ENCODE measurements at places on chromosomes 2 and 18.

- no peak for DNase-seq
These were observed 342.9 kb downstream of the LRATD1 start for GRCh38 chr2:14975381-14975780.

- DNase-seq, result no peak
These were observed 26.0 kb downstream of the EIF2AK3 start for GRCh38 chr2:88601286-88601685.

- no peak for DNase-seq
These were observed 25.7 kb downstream of the ADI1 start for GRCh38 chr2:3493615-3494007.

- no peak for DNase-seq
These were observed 41.6 kb downstream of the LAMA3 start for GRCh38 chr18:23730857-23731256.

GRCh38 chr18:72376256-72376655 is 167.9 kb downstream of the CBLN2 start:
- DNase-seq, result no peak

- no peak for DNase-seq
These were observed 81.3 kb upstream of the ACAA2 start for GRCh38 chr18:49894517-49895226.

DNA sequence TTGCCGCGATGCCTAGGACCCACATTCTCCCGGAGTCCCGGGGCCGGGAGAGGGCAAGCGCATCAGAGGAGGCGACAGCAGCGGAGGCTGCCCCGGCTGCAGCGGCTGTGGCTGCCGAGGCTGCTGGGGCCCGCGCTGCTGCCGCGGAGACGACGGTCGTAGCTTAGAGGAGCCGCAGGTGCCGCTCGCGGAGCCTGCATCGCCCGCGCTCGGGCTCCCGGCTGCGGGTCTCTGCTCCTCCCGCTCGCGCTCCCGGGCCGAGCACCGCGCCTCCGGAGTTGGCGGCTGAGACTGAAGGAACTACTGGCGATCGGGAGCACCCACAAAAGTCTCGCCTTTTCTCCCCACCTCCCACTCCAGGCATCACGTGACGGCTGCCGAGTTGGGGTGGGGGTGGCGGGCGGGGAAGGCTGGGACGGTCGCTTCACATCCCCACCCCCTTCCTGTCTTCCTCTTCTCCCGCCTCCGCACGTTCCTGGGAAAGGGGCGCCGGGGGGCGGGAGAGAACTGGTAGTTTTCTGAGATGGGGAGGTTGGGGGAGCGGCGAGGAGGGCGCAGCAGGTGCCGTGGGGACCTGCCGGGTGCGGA is at the start of gene LYPD1:
Gene LYPD1 (minus strand): TSS at position 298 of the 588 bp plus-strand sequence. CDS start 273 bp downstream, at position 25.
- DNase-seq, result no peak

GRCh38 chr2:233117811-233118647 is 57.9 kb downstream of the INPP5D start:
- no peak for DNase-seq

DNA sequence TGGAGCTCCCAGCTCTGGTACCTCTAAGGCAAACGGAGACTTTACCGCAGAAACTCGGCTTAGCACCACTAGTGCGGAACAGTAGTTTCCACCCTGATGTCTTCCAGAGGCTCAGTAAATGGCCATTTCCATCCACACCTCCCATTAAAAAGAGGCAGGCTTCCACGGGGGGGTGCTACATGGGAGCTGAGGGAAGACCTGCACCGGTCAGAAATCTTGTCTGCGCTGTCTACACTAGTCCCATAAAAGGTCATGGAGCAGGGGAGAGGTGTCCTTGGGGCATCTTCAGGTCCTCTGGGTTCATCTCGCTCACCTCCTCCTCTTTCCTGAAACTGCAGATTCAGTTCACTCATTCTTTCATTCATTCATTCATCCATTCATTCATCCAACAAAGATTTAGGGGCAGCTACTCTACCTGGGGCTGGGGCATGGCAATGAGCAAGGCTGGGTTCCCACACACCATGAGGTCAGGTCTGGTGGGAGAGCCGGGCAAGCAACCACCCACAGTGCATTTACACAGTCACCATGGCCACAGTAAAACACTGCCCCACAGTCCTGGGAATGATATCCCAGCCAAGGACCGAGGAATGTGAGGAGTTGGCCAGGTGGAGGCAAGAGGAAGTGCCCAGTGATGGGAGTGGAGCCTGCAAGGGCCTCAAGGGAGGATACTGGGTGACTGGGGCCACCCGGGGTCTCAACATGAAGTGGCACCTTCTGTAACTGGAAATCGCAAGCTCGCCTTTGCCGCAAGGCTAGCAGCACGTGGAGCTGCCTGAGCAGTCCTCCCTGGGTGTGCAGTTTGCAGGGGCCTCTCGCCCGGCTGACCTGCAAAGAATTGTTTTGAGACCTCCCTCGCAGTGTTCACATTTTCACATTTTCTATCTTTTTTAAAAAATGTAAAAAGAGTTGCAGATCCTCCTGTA is 180.2 kb upstream of the RAB6C start:
- DNase-seq, result no peak

DNA sequence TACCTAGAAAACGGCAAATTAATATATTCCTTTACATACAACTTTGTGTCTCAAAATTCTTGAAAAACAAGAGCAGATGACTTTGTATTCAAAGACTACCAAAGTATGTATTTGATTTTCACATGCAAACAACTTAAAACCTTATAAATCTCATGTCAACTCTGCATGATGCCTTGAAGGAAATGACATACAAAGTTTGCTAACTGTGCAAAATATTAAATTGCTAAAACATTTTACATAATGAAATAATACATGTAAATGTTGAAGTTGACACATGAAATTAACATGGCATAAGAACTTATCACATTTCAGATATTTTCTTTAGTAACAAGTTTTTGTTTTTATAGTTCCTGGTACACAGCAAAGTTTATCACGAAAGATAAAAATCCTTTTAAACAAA is 20.8 kb upstream of the C2orf42 start:
- no peak for DNase-seq

GRCh38 chr2:201977651-201978050 is 56.0 kb upstream of the FZD7 start:
- DNase-seq, result no peak

DNA sequence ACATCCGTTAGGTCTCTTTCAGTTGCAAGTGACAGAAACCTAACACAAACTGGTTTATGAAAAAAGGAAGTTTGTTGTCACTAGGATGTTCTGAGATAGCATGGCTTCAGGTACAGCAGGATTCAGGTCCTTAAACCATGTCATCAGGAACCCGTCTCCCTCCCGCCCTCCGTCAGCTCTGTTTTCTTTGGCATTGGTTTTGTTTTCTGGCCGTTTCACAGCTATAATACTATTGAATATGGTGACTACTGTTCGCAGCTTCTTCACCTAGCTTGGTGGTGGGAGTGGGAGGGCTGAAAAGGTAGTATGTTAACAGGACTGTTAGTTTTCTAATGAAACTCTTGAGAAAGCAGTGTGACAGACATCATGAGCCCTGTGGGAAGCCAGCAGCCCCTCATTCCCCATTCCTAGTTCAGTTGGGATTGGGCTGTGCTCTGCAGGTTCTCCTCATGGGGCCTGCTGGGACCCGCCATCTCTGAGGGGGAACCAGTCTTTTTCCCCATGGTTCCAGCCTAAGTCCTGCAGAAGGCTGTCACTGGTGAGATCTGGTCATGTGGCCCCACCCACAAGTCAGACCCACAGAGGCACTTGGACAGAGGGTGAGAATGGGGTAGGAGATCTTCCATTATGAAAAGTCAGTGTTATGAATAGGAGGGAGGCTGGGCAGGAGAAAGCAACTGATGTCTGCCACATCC is 12.1 kb downstream of the PTMA start:
- no peak for DNase-seq

DNA sequence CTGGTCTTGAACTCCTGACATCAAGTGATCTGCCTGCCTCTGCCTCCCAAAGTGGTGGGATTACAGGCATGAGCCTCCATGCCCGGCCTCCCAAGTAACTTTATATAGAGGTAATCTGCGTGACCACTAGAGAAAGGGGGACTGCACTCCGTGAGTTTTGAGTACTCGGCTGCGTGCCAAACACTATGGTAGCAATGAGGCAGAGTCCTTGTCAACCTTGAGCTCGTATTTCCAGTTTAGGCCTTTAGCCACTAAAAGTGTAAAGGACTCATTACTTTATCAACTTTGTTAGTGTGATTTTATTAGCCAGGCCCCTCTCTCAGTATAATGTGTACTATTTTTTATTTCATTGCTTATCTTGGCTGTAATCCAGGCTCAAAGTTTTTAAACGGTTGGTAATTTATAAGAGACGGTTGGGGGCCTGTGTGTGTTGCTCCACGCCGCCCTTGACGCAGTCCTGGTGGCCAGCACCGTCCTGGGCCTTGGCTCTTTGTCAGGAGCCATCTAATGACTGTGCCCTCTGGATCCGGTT is 56.2 kb downstream of the ZCCHC2 start:
- DNase-seq, result no peak

- no peak for DNase-seq
These were observed 99.7 kb downstream of the PLEKHM3 start for GRCh38 chr2:207925601-207926000.

- DNase-seq, result no peak
These were observed 181.1 kb upstream of the RGPD4 start for GRCh38 chr2:107645586-107645985.

DNA sequence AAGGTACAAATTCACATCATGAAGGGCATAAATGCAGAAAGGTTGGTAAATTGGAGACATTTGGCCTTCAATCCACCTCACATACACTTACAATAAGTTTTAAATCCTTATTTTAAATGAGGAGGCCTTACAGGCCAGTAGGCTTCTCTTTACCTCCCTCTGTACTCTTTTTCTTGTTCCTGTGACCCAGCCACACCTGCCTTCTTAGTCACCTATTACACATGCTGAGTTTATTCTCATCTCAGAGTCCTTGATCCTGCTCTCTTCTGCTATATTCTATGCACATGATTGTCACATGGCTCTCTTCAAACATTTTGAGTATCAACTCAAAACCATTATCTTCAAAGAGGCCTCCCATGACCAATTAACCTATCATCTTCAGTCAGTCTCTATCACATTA is 491.5 kb downstream of the SATB2 start:
- DNase-seq, result no peak

DNA sequence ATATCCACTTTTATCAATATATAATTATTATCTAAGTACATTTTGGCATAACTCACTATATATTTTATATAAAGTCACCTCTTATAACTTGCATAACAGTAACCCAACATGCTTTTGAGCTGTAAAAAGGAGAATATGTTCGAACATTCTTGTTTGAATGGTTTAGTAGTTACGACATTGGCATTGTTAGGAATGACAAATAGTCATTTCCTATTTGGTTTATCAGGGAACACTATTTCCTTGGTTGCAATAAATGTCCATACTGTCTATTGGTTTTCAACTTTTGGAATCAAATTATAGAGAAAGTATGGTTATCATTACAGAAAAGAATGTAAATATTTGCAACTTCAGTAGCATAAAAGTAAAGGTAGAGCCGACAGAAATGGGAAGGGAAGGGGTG is 124.1 kb downstream of the PARD3B start:
- no peak for DNase-seq

DNA sequence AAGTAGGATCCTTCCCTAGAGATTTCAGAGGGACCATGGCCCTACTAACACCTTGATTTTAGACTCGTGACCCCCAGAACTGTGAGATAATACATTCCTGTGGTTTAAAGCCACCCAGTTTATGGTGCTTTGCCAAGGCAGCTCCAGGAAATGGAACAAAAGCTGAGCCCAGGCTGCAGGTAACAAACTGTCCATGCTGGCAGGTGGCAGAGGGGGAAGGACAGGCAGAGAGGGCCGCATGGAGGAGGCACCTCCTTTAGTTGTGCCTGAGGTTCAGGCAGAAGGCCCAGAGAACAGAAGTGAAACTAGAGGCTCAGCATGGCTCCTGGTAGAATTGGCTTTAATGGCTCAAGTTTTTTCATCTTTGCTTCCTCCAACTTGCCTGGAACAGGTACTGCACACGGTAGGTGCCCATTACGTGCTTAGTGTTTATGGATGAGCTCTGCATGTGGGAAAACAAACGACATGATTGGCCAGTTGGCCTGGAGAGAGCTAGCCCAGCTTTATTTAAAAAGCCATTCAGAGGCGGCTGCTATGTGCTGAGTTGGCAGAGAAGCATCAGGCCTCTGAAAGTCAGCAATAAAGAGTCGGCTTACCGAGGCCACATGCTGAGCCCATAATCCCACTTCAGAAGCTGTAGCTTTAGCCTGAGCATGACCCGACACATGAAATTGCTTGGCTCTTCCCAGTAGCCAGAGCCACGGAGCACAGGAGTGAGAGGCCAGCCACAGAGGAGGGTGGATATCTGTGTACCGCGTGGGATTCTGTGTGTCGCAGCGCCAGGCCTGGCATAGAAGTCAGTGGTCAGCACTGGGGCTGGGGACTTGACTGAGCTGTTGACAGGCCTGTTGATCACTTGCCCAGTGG is 36.5 kb downstream of the HS1BP3 start:
- no peak for DNase-seq

DNA sequence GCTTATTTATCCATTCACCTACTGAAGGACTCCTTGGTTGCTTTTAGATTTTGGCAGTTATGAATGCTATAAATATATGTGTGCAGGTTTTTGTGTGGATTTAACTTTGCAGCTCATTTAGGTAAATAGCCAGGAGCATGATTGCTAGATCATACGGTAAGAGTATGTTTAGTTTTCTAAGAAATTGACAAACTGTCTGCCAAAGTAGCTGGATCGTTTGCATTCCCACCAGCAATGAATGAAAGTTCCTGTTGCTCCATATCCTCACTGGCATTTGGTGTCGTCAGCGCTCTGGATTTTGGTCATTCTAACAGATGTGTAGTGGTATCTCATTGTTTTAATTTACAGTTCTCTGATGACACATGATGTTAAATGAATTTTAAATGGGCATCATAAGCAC is 8.7 kb upstream of the DIPK1C start:
- DNase-seq, result no peak

DNA sequence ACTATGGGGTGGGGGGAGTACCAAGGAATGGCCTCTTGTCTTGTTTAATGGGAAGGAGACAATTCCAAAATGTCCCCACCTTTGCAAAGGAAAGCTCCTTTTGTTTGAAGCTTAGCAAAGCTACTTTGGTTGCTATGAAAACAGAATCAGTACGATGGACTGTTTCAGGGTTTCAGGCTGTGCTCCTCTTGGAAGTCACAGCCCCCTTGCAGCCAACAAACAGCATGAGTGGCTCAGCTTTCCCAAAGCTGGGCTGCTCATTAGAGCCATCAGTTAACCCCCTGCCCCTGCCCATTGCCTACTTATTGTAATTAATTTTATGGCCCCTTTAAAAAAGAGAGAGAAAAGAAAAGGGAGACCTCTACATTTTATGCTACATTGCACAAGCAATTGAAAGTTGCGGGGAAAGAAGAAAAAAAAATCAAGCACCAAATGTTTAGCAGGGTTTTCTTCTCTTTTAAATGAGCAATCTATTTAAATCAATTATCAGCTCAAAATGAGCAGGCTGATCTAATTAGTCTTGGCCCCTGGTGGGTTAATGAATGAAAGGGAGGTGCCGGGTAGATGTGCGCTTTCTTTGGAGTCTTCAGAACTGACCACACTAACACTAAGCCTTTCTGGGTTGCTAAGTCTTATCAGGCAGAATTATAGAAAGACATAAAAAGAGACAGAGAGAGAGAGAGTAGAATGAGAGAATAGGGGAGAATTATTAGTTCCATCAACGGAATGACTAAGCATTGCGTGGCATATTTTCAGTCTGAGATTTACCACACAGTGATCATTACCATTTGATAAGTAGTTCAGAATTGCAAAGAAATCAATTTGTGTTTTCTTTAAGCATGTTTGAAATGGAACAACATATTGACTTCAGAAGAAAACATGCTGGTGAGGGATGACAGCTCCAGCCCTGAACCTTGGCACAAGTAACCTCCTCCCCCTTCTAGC is 284.9 kb downstream of the INSIG2 start:
- no peak for DNase-seq
